GM23338 (cell line): ENCODE measurements at places on chromosomes 4 and X. TPM values are rescaled to one million over a fixed set of nuclear protein-coding genes. Genes with fewer than 3 reads are reported as not detected.

GRCh38 chr4:126718136-126718535, 914.6 kb upstream of the INTU start:
- DNase-seq, result no peak

DNA sequence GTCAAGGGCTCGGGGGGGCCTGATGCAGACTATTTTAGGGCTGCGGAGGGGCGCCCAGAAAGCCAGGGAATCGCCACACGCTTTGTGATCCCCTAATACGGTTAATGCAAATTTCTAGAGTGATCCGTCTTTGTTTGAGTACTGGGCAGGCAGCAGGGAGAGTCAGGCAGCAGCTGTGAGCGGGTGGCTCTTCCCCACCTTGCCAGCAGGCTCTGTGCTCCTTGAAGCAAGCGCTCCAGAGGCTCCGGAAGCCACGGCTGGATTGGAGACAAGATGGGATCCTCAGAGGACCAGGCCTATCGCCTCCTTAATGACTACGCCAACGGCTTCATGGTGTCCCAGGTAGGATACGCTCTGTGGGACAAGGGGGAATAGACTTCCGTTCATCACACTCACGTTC, at the start of gene ASMT:
TSS of gene ASMT (plus strand) at position 133 of the 400 bp plus-strand sequence. CDS start at position 274, 141 bp downstream.
- peak; percentile 52 for DNase-seq

DNA sequence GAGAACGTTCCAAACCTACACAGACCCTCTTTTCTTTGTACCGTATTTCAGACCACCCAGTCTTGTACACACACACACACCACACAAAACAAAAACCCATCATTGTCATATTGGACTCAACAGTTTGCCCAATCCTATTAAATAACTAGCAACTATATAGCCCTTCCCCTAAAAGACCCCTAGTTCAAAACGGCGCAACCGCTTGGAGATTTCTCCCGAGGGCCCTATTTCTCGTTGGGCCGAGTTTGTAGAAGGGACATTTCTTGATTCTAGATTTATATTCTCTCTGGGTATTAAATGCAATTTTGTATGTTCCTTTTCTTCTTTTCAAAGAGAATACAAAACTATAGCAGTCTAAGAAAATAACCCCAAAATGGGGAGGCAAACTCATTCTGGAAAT, 547 bp upstream of the PDGFRA start:
- no peak for DNase-seq

- no peak for DNase-seq
Observed at GRCh38 chr4:39855909-39856512, 121.7 kb downstream of the PDS5A start.

DNA sequence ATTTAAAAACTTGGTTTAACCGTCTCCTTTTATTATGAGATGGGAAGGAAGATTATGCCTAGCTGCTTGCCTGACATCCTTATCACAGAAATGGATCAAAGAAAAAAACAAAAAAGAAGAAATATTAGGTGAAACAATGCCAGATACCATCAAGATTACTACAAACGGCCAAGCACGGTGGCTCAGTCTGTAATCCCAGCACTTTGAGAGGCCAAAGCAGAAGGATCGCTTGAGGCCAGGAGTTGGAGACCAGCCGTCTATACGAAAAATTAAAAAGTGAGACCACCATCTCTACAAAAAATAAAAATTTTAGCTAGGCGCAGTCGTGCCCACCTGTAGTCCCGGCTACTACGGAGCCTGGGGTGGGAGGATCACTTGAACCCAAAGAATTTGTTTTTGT, 2.3 kb downstream of the FRYL start:
- DNase-seq, result no peak

ARHGAP36 gene
- total RNA-seq, result 0.21 TPM in 1 of 2 replicates, not detected in the other

UGT2B11 gene
- not detected in 2 replicates for total RNA-seq

SH2D1A gene
- total RNA-seq, result not detected in 2 replicates

ALB gene
- not detected in 2 replicates for total RNA-seq
